Activated T-helper 2 cell treated with anti-CD3 and anti-CD28 coated beads, Interferon-gamma antibody, Interleukin-2, Interleukin-4, amounts not matched to agents 10 μg/mL and 5 μg/mL and 100 μg/mL, durations not matched to agents 14 hours and 24 hours and 36 hours (primary cell): ENCODE measurements at places on chromosomes 4 and X.

GRCh38 chrX:65532016-65532415 lies 2.6 kb downstream of the LAS1L start:
- no peak for DNase-seq

GRCh38 chrX:8462488-8462887 lies 2.1 kb upstream of the VCX3B start:
- DNase-seq, result no peak

- no peak for DNase-seq
These were observed 43.8 kb downstream of the PDS5A start for GRCh38 chr4:39933671-39934590.

DNA sequence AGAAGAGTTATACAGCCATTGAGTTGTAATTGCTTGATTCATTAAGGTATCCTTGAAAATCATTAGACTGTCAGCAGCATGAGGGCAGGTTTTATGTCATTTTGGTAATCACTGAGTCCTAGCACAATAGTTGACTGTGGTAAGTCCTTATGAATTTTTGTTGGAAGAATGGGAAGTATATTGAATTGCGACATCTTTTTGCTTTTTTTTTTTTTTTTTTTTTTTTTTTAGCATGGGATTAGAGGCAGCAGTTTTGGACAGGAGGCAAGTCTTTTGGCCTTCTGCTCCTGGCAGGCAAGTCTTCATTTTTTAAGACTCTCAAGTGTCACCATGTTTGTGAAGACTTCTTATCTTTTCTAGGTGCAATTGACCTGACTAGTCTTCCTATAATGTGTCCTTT lies 29.7 kb downstream of the PRRG1 start:
- DNase-seq, result no peak

DNA sequence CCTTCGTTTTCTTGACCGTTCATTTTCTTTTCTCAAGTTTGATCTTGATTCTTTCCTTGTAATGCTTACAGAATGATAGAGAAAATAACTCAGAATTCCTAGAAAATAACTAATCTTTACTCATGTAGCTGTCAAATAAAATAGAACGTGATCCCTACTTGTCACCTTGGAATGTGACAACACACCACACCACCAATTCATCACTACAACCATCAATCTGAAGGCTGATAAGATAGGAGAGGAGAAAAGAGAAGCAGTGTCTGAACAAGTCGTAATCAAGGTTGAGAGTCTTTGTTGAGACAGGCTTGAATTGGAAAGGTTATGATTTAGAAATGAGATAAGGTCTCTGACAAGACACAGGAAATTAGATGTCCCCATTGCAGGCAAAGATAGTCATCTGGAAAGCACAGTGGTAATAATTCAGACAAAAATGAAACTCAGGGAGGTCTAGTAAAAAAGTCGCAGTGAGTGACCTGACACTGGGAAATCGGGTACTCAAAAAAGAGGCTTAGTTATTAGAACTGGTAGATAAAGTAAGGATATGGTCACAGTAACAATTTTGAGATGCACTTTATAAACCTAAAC lies 456.2 kb downstream of the FAT4 start:
- no peak for DNase-seq

- DNase-seq, result no peak
These were observed 63.6 kb downstream of the CLNK start for GRCh38 chr4:10620935-10621488.

DNA sequence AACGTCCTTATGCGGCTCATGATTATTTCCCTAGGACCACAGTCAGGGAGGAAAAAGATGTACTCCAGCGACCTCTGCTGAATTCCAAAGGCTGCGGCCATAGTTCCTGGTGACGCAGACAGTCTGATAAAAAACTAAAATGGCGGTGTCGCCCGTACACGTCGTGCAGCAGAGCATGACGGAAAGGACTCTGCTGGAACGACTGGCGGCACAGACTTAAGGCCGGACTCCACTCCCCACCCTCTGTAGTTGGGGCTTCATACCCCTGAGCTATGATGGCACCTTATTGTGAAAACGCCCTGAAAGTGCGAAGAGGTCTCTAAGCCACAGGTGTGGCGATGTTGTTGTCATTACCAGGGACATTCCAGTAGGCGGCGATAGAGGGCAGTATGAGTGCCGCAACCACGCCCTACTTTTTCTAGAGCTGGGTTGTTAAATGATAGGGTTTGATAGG lies 90.0 kb upstream of the EDA2R start:
- peak; percentile 32 for DNase-seq

- DNase-seq, result no peak
These were observed 21.0 kb upstream of the ETNPPL start for GRCh38 chr4:108783665-108784463.

GRCh38 chr4:121822796-121823504 lies 733 bp downstream of the CCNA2 start:
- DNase-seq, result peak; percentile 36

- no peak for DNase-seq
These were observed 63.8 kb upstream of the HPRT1 start for GRCh38 chrX:134396174-134396573.
